ENCODE measurements at places on chromosomes 2 and 18.

- DNase-seq, result peak; percentile 97
These were observed 13.2 kb downstream of the TSHZ1 start for GRCh38 chr18:75223687-75224347.

- no peak for DNase-seq
These were observed 909.5 kb upstream of the SOX11 start for GRCh38 chr2:4782647-4783046.

- DNase-seq, result no peak
These were observed 721.4 kb upstream of the CNTNAP5 start for GRCh38 chr2:123303731-123304130.

- no peak for DNase-seq
These were observed 33.1 kb downstream of the METTL4 start for GRCh38 chr18:2538236-2538635.

DNA sequence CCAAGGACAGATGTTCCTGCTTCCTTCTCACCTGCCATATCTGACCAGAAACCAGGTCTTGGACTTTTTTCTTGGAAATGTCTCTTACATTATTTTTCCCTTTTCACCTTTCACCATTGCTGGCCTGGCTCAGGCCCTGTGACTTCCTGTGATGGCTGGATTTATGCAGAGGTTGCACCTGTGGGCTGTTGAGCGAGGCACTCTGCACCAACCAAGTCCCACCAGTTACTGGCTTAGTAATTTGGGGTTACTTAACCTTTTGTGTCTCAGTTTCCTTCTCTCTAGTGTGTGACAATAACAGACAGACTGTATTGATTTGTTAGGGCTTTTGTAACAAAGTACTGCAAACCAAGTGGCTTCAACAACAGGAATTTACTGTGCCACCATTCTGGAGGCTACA, 110.0 kb downstream of the INSIG2 start:
- DNase-seq, result no peak

DNA sequence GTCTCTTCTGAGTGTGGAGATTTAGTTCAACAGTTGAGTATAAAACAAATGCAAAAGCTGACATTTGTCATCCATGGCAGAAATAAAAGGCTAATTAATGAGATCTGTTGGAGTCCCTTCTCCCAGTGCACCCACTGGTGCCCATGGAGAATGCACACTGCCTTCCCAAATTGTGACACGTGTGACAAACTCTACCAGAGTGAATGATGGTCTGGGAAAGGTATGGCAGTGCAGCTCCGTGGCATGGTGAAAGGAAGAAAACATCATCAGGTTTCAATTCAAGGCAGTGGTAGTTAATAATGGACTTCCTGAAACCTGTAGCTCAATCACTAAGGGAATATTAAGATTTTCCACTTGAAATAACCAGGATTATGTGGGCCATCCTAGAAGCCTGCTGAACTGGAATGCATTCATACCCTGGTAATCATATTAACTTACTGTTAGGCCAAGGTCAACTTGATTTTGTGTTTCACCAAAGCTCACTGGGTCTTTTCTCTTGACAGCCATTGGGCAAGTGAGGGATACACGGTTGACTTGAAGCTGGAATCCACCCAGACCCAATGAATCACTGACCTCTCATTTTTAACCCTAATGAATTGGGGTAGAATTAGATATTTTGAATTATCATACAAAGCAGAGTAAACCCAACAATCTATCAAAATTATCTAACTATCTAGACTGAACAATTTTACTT, 167.6 kb downstream of the AFF3 start:
- DNase-seq, result peak; percentile 92
